AG08396 (cell line): ENCODE measurements at places on chromosomes 4 and X.

DNA sequence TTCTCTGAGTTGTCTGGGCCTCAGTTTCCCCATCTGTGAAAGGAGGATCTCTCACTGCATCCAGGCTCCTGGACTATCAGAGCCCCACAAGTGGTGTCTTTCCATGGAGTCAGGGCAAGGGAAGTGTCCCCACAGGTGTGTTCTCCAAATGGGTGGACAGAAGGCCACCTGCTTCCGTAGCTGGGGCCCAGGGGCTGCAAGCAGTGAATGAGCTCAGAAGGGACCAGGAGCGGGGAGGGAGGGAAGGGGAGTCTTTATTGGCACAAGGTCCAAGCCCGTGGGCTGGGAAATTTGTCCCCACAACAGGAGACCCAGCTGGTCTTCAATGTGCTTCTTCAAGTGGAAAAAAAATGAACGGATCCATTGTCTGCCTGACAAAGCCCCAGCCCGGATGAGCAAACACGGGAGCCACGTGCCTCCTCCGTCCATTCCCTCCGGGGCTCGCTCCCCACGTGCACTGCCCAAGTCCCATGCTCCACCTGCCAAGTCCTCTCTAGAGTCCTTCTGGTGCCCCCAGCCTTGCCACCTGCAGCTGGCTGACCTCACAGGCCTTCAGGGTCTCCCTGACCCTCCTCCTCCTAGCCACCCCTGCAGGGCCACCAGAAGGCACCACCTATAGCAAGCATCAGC lies 72.0 kb downstream of the JAKMIP1 start:
- no peak for DNase-seq

GRCh38 chr4:41579043-41579442 lies 41.1 kb downstream of the LIMCH1 start:
- no peak for DNase-seq

DNA sequence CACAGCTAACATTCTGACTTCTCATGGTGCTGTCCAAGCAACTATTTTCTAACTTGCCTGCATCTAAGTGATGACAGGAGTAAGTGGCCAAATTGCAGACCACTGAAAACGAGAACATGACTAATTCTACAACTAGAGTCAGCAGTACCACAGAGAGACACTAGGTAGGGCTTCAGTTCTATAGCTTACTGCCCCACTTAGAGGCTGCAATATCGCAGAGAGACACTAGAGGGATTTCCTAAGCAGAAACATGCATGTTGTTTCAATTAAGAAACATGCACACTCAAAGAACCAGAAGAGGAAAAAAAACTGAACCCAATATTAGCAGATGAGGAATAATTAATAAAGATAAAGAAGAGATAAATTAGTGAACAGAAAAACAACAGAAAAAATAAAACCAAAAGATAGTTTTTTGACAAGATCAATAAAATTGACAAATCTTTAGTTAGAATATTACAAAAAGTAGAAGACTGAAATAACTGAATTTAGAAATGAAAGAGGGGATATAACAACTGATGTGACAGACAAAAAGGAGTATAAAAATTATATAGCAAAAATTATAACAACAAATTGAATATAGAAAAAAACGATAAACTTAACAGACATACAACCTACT lies 100.8 kb downstream of the SPIN4 start:
- peak; percentile 31 for DNase-seq

GRCh38 chrX:20263474-20263873 lies 3.2 kb downstream of the RPS6KA3 start:
- no peak for DNase-seq

DNA sequence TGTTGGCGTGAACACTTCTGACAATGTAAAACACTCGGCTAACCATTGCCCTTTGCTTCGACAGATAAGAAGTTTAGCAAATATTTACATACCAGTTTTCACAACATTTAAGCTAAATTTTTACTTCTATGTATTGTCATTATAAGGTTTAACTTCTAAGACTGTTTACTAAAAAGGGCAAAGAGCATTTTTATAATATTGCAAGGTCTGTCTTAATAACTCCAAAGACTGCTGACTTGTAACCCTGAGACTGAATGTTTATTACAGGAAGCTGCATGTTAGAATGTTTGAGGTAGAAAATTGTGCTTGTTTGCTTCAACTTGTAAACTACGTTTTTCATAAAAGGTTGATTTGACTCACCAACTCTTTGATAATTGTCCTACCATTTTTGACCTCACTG lies 213.2 kb upstream of the RPS6KA3 start:
- no peak for DNase-seq

GRCh38 chr4:82429728-82430192 lies 502 bp downstream of the HNRNPDL start:
- DNase-seq, result no peak

DNA sequence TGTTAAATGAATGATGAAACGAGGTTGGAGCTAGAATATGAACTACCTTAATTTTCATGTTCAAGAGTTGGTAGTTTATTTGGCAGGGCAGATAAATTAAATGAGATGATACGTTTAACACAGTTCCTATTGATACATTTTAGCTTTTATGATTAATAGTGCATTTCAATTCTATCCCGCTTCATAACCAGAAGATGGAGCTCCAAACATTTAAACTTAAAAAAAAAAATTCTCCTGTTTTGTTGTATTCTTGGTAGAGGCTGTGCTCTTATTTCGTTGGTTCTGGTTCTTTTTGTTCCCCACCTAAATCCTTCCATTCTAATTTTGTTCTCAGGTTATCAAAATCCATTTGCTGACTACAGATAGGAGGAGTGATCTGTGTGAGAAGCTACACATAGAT lies 71.8 kb upstream of the PTPN13 start:
- no peak for DNase-seq

GRCh38 chr4:67909905-67910584 lies 26.2 kb upstream of the TMPRSS11D start:
- DNase-seq, result peak; percentile 13

DNA sequence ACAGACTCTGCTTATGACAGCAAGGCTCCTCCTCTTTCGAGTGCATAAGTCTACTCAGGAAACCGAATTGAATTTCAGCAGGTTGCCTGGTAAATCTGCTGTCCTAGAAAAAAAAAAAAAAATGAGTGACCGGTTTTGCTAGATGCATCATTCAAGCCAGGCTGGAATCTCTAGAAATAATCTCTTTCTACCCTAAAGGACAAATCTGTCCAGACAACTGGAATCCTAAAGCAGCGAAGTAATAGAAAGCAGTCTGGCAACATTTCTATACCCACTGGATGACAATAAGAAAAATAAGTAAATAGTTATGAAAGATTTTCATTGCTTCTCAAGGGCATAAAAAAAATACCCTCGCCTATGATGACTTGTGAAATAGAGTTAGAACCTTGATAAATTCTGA lies 703.5 kb downstream of the RPA4 start:
- no peak for DNase-seq

GRCh38 chr4:4323705-4324534 lies 33.9 kb downstream of the ZBTB49 start:
- no peak for DNase-seq

- no peak for DNase-seq
These were observed 76.6 kb downstream of the MBNL3 start for GRCh38 chrX:132412208-132412607.

GRCh38 chrX:69257499-69258127 lies 92.4 kb upstream of the PJA1 start:
- DNase-seq, result no peak

DNA sequence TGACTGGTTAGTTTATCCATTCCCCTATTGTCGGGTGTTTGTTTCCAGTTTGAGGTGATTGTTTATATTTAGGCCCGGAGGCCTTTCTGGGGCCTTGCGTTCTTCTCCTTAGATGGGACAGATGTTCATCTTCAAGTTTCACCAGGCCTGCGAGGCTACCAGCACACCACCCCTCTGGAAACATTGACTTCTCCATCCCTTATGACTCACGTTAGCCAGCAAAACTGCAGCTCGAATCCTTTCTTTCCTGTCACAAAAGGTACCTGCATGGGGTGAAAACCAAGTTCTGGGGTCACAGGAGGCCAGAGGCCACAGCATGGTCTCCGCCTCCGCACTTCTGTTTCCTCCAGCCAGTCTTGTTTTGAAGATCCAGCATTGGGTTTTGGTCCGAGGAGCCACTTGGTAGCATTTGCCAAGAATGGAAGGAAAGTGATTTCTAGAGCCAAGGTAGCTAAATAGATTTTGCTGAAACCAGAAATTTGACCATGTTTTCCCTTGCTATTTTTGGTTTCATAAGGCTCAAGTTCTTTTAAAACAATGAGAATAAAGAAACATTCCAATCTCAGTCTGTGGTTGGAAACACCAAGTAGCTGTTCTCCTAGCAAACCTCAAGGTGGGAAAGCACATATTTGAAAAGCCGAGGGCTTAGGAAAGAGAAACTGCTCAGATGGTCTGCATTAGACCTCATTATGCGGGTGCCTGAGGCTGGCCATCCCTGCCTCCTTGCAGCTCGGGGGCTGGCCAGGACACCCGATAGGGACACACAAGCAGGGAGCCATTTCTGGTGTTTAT lies 5.6 kb downstream of the NYX start:
- peak; percentile 29 for DNase-seq

DNA sequence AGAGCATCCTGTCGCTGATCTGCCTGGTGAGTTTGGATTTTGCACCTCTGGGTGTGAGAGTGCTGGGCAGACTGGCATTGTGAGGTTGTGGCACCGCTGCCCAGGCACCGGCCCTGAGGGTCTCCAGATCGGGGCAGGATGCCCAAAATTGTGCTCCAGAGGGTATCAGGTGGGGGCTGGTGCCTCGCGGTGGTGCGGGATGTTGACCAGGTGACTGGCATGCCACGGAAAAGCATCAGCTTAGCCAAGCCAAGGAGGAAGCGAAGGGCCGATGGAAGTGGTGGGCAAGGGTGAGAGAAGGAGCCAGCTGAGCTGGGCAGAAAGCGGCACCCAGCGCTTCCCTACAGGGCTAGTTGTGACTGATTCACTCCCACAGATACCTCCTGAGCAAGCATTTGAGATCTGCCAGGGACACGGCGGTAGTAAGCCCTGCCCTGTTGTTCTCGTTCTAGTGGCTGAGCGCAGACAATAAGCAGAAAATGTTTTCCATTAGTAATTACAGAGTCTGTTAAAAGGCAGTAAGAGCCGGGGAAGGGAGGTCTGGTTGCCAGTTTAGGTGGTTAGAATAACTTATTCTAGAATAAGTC lies 809 bp downstream of the ZFP92 start:
- DNase-seq, result no peak

DNA sequence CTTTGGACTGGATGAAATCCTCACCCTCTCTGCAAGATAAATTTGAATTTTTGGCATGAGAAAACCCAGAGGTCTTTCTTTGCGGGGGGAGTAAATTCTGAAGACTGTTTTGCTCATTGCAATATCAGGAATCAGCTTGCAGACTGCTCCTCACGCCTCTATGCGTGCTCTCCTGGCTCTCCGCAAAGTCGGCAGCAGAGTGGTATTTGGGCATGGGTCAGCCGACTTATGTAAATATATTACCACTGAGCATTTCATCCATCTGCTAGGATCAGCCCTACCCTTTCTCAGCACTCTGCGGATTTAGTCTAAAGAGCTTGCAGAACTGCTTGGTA lies 288.0 kb downstream of the ASMT start:
- DNase-seq, result no peak

DNA sequence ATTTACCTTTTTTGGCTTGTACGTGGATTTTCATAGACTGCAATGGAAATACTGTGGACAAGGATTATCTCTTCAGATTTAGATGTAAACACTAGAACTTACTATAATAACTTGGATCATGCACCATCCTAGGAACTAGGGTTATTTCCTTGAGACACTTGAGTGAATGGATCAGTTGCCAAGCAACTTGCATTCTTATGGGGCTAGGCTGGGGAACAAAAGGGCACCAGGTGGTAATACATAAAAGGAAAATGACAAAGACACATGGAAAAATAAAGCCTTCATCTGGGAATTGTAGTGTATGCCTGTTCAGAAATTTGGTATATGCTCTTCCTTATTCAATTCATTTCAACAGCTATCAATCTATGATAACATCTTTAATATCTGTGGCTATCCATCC lies 247.1 kb downstream of the SPRY1 start:
- DNase-seq, result no peak

DNA sequence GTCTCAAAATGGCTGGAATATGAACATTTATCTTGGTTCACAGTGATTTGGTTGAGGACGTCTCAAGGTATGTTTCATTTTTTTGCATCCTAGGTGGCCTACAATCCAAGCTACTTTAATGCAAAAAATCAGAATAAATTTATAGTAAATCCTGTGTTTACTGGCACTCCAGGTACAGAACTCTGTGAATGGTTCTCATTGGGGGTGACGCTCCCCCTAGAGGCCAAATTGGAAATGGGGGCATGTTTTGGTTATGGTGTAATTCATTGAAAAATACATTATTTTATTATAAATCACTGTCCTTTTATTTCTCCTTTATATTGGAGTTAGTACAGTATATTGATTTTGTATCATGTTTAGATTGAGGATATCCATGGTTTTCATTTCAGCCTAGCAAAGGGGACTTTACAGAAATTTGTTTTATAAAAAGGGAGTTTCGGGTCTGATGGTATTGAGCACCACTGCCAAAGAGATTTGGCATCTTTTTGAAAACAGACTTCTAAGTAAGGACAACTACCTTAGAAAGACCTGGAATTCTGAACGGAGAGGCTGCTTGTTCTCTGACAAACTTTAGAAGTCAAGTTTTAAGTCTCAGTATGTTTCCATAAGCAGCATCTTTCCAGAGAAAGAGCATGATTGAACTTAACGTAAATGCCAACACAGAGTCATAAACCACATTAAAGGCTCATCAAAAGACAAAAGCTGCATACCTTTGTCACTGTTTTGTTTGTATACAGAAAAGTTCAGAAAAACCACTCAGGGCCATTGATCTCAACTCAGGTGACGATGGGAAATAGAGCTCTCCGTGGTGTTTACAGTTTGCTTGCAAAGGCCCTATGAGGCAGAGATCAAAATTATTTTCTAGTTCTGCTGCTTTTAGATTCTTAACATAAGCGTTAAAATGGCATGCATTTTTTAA lies 19.4 kb downstream of the MTM1 start:
- peak; percentile 20 for DNase-seq

- DNase-seq, result no peak
These were observed 264.8 kb upstream of the IGFBP7 start for GRCh38 chr4:57374866-57375595.

- no peak for DNase-seq
These were observed 56.2 kb downstream of the NHS start for GRCh38 chrX:17431171-17431570.
